Lung (tissue), 17 donors: ENCODE measurements at places on chromosomes 6 and 20.
A peak's percentile ranks its signal among the peaks of the same experiment; 100 is the strongest.

DNA sequence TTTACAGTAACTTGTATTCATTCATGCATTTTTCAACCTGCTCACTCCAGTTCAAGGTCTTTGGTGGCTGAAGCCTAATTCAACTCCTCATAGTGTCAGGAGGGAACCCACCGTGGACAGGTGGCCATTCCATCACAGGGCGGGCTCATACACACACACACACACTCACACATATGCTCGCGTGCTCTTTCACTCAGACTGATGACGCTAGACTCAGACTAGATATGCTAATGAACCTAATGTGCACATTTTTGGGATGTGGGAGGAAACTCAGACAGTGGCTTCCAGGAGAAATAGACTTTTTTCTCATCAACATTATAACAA lies 56.7 kb downstream of the TRIM27 start:
- DNase-seq = no peak

DNA sequence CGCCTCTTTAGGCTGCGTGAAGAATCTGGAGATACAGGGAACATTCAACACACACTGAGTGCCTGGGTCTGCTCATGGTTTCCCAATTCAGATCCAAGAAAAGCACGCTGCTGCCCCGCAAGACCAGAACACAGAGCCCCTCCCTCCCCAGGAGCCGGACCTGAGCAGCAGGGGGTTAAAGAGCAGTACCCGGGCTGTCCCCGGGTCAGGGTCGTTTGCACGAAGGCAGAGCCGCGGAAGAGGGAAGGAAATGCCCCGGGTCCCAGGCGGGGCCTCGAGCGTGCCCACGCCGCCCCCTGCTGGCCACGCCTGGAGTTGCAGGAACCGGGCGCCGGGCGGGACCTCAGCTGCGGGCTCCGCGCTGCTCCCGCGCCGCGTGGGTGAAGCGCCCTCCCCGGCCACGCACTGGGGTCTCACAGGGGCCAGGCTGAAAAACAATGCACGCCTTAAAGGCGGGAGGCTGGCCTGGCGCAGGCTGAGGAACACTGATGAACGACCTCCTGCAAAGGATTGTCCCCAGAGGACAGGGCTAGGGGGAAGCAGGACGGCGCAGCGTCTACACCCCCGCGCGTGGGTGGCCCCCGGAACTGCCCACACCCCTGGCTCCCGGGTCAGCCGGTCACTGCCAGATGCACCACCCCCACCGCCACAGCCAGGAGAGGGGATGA lies 48.9 kb downstream of the ANKRD60 start:
- peak; percentile 69 for DNase-seq

DNA sequence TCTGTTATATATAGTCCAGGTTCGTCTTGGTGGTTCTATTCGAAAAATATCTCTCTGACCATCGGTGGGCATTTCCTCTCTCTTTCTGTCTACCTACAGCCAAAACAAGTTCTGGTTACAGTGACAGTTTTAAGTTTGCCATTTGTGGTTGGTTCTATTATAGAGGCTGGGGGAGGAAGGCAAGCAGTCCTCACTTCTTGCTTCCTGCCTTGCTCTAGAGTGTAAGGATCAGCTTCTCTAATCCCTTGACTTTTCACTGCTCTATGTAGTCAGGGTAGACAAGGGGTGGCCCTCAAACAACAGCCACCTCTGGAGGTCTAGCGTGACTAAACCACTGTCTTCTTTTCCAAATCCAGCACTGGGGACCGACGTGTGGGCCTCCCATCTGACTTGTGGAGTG lies 16.1 kb downstream of the E2F3 start:
- DNase-seq = no peak

DNA sequence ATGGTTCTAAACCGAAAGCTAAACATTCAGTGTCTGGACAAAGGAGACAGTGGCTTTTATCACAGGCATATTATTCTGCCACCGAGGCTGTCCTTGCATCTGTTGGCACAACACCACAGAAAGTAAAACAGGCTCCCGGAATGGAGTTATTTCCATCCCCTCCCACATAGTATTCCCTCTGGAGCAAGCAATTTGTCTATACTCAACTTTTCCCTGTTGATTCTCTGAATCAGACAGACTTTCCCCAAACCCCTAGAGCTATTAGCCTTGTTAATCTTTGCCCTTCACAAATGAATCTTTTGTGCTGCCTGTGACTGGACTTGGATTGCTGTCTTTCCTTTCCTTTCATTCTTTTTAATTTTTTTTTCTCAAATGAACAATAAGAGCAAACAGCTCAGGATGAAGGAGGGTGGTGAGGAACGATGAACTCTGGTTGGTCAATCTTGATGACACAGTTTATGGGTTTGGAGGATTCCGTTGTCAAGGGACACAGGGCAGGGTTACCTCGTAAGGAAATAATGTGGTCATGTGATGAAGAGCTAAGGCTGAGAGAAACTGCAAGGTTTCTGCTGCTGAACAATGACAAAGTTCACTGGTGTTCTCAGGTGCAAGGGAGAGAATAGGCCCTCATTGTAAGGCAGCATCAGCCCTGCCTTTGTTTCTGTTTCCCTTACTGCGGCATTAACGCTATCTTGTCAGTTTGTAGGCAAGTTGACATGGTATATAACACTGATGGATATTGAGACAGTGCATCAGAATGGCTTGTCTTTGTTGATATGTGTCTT lies 275.0 kb upstream of the BMP2 start:
- DNase-seq = no peak

- no peak for DNase-seq
Observed at GRCh38 chr6:17959302-17959701, 28.1 kb downstream of the KIF13A start.

DNA sequence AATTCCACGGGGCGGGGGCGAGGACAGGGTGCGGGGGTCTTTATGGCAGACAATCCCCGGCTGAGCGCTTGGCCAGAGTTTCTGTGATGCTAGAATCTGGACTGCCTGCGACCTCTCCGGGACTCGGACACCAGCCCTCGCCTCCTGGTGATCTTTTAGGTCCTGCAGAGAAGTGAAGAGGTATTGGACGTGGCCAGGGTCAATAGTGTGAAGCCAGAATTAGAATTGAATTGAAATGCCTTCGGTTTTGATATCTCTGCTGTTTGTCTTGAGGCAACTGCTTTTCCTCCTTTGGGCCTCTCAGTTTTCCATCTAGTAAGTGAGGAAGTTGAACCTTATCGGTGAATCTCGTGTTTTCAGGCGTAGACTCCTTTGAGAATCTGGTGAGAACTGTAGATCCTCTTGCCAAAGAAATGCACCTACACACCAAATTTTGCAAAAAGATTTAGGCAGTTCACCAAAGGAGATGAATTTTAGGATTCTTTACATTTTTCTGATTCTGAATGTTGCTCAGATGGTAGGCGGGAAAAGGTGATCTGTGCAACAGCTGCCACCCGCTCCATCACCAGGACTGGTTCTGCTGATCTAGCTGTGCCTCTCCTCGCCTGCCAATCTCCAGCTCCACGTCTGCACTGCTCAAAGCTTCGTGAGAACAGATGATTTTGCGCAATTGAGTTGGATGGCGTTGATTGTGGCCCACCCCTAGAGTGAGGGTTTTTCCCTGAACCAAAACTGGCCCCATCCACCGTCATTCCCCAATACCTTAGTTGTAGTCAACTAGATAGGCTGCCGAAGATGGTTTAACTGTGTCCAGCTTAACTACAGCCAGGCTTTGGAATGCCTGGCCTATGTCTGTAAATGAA lies 837 bp upstream of the OSER1 start:
- peak; percentile 28 for DNase-seq

- no peak for DNase-seq
Observed at GRCh38 chr6:133286765-133287164, 45.6 kb downstream of the EYA4 start.

GRCh38 chr20:33945391-33946081 lies 48.2 kb upstream of the RALY start:
- no peak for DNase-seq

- no peak for DNase-seq
Observed at GRCh38 chr6:80454661-80455365, 348.3 kb downstream of the BCKDHB start.

DNA sequence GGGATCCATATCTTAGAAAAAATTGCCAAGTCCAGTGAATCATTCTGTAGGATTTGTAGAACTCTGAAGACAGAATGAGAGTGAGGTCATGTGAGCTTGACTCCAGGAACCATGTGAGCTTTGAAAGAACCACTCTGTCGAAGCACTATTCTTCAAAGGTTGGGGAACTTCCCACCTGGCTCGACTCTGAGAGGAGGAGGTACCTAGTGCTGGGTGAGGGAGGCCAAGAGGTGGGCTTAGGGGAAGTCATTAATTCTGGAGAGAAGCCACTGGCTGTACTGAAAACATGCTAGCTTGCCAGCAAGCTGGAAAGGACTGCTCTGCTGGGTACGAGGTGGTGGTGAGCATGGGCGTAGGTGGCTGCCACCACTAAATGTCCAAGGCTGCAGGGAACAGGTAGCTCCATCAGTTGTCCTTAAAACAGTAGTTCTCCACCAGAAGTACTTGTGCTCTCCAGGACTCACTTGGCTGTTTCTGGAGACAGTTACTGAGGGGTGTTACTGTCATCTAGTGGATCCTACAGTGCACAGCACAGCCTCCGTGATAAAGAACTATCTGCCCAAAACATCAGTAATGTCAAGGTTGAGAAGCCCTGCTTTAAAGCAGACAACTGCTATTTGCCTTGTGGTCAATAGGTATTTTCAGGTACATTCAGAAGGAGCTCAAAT lies 34.7 kb upstream of the SYNJ2 start:
- DNase-seq = peak; percentile 60

GRCh38 chr20:17866234-17867001 lies 102.2 kb downstream of the SNX5 start:
- DNase-seq = no peak

DNA sequence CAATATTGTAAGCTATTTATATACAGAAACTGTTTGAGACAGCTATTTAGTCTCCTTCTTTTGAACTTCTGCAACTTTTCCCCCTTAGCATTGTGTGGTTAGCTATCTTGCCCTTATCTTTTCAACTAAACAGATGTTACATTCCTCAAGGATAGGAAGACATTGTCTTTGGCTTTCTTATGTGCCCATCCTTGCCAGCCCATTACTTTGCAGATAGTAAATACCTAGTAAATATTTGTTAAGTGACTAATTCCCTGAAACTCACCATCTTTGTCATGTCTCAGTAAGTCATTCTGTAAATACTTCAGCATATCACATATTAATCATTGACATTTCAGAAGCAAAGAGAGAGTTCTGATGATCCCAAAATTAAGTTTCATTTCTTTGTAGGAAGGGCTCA lies 69.1 kb upstream of the FLRT3 start:
- DNase-seq = no peak

- no peak for DNase-seq
Observed at GRCh38 chr6:1597924-1598323, 11.8 kb upstream of the FOXC1 start.
